ENCODE measurements at places on chromosomes 5 and 9. TPM values are rescaled to one million over a fixed set of nuclear protein-coding genes. Genes with fewer than 3 reads are reported as not detected.

Gene FBN2
- polyA plus RNA-seq: 2.8 TPM

Gene CARD9
- polyA plus RNA-seq: 0.63 TPM

Gene HMMR
- 120 TPM for polyA plus RNA-seq

Gene ORM2
- 0.76 TPM for polyA plus RNA-seq

Gene CDC20B
- not detected for polyA plus RNA-seq

Gene GPR150
- 0.47 TPM for polyA plus RNA-seq

Data from GM23338 (cell line).